ENCODE measurements at places on chromosomes 5 and 9. TPM values are rescaled to one million over a fixed set of nuclear protein-coding genes. Genes with fewer than 3 reads are reported as not detected.
A peak's percentile ranks its signal among the peaks of the same experiment; 100 is the strongest.

- peaks cover 6% of the 10 kb centered on the region for H3K4me1 ChIP-seq
- H3K27ac ChIP-seq, result no peak overlapping the region
- H3K36me3 ChIP-seq, result no peaks in the 10 kb centered on the region
- no peak for DNase-seq
Observed at GRCh38 chr9:20441166-20441565, 181.1 kb downstream of the MLLT3 start.

DNA sequence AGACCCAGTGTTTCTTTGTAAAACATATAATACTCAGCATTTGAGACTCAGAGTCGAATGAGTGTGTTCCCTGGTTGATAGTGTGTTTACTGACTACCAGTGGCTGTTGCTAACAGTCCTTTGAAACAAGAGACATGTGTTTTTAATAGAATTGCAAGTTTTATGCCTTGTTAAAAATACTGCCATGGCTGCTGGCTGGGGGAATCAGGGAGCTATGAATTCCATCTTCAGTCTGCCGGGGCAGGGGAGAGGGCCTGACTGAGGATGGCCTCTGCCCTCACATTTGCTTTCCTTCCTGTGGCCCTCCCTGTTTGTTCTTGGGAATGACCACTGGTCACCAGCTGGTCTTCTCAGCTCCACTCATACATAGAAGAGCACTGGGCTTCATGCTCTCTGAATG, 63.8 kb downstream of the PDZD2 start:
- H3K36me3 ChIP-seq, result no peaks in the 10 kb centered on the region
- no peak overlapping the region for H3K4me3 ChIP-seq
- no peak for DNase-seq
- H3K27ac ChIP-seq, result no peak overlapping the region
- H3K4me1 ChIP-seq, result no peaks in the 10 kb centered on the region
- H3K27me3 ChIP-seq, result no peaks in the 10 kb centered on the region

DNA sequence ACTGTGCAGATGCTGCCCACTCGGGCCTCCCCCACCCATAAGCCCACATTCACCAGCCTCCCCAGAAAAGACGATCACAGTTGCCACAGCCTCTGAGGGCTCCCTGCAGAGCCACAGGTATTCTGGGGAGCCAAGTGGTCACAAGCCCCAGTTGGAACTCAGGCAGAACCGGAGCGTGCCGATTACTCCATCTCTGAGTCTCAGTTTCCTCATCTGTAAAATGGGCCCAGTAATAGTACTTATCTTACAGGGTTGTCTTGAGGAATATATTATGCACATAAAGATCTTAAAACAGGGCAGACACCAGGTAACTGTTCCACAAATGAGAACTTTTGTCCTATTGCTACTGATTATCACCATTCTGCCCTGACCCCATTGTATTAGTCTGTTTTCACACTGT, 57.7 kb upstream of the FUBP3 start:
- no peak overlapping the region for H3K27ac ChIP-seq
- H3K4me1 ChIP-seq, result no peaks in the 10 kb centered on the region
- no peak for DNase-seq
- no peaks in the 10 kb centered on the region for H3K36me3 ChIP-seq
- H3K4me3 ChIP-seq, result no peak overlapping the region

DNA sequence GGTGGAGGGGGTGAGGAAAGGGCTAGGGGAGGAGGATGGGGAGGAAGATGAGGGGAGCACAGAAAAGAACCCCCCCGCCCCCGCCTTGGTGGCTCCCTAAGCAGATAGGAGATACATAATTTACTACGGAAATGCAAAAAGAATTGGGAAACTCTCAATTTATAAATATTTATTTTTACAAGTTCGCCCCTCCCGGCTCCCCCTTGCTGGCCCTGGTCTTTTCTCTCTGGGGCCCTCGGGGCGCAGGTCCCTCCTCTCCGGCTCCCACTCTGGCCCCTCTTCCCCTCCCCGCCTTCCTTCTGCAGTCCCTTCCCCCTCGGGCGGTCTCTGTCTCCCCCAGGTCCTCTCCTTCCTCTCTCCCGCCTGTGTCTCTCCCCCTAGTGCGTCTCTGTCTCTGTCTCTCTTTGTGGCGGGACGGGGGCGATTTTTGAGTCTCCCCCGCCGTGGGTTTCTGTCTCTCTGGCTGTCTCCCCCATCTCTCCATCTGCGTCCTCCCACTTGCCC, 173.6 kb upstream of the IER5L start:
- no peaks in the 10 kb centered on the region for H3K36me3 ChIP-seq
- no peak overlapping the region for H3K27ac ChIP-seq
- H3K4me1 ChIP-seq, result no peaks in the 10 kb centered on the region
- DNase-seq, result no peak
- H3K4me3 ChIP-seq, result peak overlapping the region; percentile 30

DNA sequence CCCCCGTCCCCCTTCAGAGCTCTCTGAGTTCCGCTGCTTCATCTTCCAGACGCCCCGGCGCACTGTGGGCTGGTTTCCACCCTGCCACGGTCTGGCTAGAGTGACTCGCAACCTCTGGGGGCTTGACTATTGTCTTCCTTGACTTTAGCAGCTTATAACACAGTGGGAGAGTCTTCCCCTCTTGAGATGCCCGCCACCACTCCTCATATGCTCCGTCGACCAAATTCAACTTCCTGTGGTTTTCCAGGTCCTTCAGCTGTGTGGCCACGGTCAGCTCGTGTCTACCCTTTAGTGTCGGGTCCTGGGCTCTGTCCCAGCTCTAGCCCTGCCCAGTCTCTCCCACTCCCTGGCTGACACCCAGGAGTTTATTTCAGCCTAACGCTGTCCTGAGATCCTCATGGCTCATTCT, 28.2 kb upstream of the NCS1 start:
- H3K4me3 ChIP-seq, result no peak overlapping the region
- H3K27ac ChIP-seq, result no peak overlapping the region
- no peaks in the 10 kb centered on the region for H3K27me3 ChIP-seq
- peak; percentile 25 for DNase-seq
- H3K36me3 ChIP-seq, result no peaks in the 10 kb centered on the region

GRCh38 chr9:137611623-137612609, 6.4 kb downstream of the ARRDC1 start:
- H3K36me3 ChIP-seq, result peaks cover 36% of the 10 kb centered on the region
- H3K4me1 ChIP-seq, result peaks cover 22% of the 10 kb centered on the region
- peak; percentile 91 for DNase-seq

DNA sequence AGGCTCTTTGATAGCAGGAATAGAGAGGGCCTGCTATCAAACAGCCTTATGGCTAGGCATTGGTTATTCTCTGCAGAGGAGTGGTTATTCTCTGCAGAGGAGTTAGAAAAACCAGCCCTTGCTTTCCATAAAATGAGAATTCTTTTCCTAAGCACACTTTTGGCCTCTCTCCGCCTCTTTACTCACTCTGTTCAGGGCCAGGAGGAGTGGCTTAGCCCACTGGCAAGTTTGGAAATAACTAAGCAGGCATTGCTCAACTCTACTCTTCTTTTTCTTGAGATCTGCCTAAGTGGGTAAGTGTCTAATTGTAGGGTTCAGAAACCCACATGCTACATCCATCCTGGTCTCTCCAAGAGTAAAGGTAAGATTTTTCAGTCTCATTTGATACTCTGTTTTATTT, 341.7 kb downstream of the KIAA0825 start:
- DNase-seq, result no peak
- no peak overlapping the region for H3K27ac ChIP-seq
- H3K4me3 ChIP-seq, result no peak overlapping the region
- no peaks in the 10 kb centered on the region for H3K36me3 ChIP-seq
- no peaks in the 10 kb centered on the region for H3K4me1 ChIP-seq

MED27 gene
- 30.6 TPM for total RNA-seq

DNA sequence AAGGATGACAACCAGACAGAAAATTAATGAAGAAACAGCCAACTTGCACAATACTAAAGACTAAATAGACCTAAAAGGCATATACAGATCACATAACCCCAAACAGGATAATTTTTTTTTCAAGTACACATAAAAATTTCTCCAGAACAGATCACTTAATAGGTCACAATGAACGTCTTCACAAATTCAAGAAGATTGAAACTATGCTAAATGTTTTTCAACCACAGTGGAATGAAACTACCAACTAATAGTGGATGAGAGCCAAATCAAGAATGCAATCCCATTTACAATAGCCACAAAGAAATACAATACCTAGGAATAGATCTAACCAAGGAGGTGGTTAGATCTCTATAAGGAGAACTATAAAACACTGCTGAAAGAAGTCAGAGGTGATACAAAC, 145.8 kb downstream of the TMEM232 start:
- no peak overlapping the region for H3K4me3 ChIP-seq
- H3K4me1 ChIP-seq, result no peaks in the 10 kb centered on the region
- no peak overlapping the region for H3K27ac ChIP-seq

DNA sequence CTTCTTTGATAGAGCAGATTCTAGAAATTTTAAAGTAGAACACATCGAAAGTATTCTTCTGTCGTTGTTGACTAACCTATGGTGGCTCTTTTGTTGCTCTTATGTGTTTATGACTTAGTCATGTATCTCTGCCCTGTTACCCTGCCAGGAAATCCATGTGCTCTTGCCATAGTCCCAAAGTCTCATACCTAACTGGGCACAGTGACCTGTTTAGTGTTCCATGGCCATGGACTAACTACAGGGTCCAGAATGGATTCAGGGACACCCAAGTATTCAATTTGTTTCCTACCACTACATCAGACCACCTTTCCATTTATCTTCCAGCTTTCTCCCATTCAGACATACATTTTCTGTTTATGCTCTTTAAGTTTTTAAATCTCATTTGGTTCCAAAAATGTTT, 18.0 kb downstream of the SLC44A1 start:
- no peak for DNase-seq
- H3K4me3 ChIP-seq, result no peak overlapping the region
- H3K4me1 ChIP-seq, result peaks cover 35% of the 10 kb centered on the region
- H3K27ac ChIP-seq, result no peak overlapping the region
- H3K27me3 ChIP-seq, result no peaks in the 10 kb centered on the region

- H3K4me3 ChIP-seq, result no peak overlapping the region
- no peak overlapping the region for H3K27ac ChIP-seq
- no peaks in the 10 kb centered on the region for H3K36me3 ChIP-seq
- DNase-seq, result no peak
- H3K27me3 ChIP-seq, result no peaks in the 10 kb centered on the region
Observed at GRCh38 chr9:125255781-125256391, 5.7 kb upstream of the GAPVD1 start.

- peak; percentile 76 for DNase-seq
- no peaks in the 10 kb centered on the region for H3K27me3 ChIP-seq
- H3K4me1 ChIP-seq, result peaks cover 36% of the 10 kb centered on the region
- peak overlapping the region; percentile 79 for H3K4me3 ChIP-seq
- H3K27ac ChIP-seq, result peak overlapping the region; percentile 90
Observed at GRCh38 chr5:6712142-6712576, 1.1 kb upstream of the TENT4A start.

- no peak for DNase-seq
- H3K36me3 ChIP-seq, result no peaks in the 10 kb centered on the region
- no peak overlapping the region for H3K27ac ChIP-seq
- H3K27me3 ChIP-seq, result peaks cover 10% of the 10 kb centered on the region
Observed at GRCh38 chr9:134868751-134869553, 11.7 kb upstream of the FCN2 start.

ARSK gene
- total RNA-seq, result 16.5 TPM

DNA sequence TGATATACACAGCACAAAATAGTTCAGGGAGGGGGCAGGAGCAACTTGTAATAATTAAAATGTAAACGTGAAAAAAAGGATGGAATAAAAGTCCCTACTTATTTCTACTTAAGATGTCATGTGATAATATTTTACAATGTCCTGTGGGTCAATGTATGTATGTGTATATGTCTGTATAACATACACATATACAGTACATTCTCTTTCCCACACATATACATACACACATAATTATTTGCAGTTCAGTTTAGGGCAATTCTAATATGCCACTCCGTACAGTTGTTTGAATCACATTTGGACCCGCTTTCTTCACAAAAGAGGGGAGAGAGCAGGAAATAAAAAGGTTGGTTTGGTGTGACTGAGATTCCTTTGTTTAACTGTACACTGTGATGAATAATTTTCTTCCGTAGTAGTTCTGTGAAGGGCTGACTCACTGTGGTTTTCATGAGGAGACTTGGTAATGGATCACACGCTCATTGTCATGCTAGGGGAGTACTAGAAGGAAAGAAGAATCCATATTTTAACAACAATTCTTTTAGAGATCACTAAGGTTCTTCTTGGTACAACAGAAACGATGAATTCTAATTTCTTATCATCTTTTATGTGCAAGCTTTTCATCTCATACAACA, 26.2 kb upstream of the ACOT12 start:
- H3K4me3 ChIP-seq, result no peak overlapping the region
- H3K27me3 ChIP-seq, result no peaks in the 10 kb centered on the region
- H3K27ac ChIP-seq, result peak overlapping the region; percentile 92
- H3K36me3 ChIP-seq, result no peaks in the 10 kb centered on the region
- peaks cover 52% of the 10 kb centered on the region for H3K4me1 ChIP-seq
- DNase-seq, result peak; percentile 64

GRCh38 chr5:10469253-10470050, 27.8 kb downstream of the ROPN1L start:
- H3K4me3 ChIP-seq, result no peak overlapping the region
- H3K36me3 ChIP-seq, result no peaks in the 10 kb centered on the region
- peak; percentile 62 for DNase-seq
- no peak overlapping the region for H3K27ac ChIP-seq

DNA sequence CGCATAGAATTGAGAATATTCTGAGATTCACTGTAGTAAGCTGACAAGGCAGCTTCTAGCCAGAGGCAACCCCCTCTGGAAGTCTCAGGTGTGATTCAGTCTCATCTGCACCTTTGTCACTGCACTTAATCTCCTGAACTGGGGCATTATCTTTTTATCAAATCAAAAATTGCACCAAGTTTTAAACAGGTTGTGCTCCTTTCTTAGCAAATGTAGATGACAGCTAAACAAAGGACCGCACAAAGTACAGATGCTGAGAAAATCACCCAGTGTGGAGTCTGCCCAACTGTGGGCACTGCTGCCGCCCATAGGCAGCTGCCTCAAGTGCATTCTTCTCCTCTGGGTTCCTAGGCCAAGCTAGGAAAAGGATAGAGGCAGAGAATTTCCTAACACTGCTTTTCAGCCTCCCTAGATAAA, 51.1 kb downstream of the STARD4 start:
- DNase-seq, result no peak
- no peaks in the 10 kb centered on the region for H3K36me3 ChIP-seq
- H3K4me1 ChIP-seq, result no peaks in the 10 kb centered on the region
- H3K27ac ChIP-seq, result no peak overlapping the region
- no peak overlapping the region for H3K4me3 ChIP-seq

GPR151 gene
- not detected for total RNA-seq

- peaks cover 19% of the 10 kb centered on the region for H3K36me3 ChIP-seq
- H3K27me3 ChIP-seq, result no peaks in the 10 kb centered on the region
- H3K4me1 ChIP-seq, result peaks cover 27% of the 10 kb centered on the region
- no peak overlapping the region for H3K27ac ChIP-seq
- no peak overlapping the region for H3K4me3 ChIP-seq
- no peak for DNase-seq
Observed at GRCh38 chr5:37842048-37842447, 2.2 kb upstream of the GDNF start.

DNA sequence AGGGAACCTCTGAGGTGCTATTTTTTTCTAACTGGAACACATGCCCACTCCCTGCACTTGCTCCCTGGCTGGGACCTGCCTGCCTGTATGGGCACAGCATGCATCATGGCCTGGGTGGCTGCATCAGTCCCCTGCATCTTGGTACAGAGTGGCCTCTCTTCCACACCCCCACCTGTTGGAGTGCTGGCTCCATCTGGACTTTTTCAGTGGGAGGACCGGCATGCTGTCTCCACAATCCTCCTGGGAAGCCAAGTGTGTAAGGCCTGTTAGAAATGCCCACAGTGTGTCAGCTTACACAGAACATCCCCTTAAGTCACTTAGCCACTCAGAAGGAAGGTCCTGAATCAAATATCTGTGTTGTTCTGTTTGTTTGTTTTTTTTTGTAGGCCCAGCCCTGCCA, 102.9 kb downstream of the MARCHF3 start:
- H3K27me3 ChIP-seq, result peaks cover 6% of the 10 kb centered on the region
- H3K4me1 ChIP-seq, result no peaks in the 10 kb centered on the region
- DNase-seq, result no peak
- H3K4me3 ChIP-seq, result no peak overlapping the region
- no peak overlapping the region for H3K27ac ChIP-seq
